ENCODE measurements at places on chromosomes 7 and 10. TPM values are rescaled to one million over a fixed set of nuclear protein-coding genes. Genes with fewer than 3 reads are reported as not detected.
A peak's percentile ranks its signal among the peaks of the same experiment; 100 is the strongest.

DNA sequence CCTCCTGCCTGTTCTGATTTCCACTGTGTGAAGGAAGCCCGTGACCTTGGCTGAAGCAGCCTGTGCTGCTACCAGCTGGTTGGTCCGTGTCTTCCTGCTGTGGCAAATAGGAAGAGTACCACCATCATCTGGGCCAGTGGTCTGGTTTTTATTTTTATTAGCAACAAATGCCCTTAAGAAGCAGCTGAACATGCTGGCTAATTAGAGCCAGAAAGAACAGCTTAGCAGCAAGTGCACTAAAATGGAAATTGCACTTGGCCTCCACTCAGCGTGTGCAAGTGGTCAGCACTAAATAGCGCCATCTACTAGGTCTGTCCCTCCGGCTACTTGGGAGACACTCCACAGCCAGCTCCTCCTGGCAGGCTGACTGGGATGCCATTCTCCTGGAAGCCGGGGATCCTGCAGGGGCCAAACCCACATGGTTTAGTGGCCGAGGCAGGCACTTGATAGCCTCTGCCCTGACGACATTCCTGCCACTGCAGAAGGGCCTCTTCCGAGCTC, 690.3 kb upstream of the FOXK1 start:
- H3K27ac ChIP-seq: no peak overlapping the region
- H3K36me3 ChIP-seq: no peaks in the 10 kb centered on the region
- H3K4me1 ChIP-seq: no peaks in the 10 kb centered on the region
- H3K27me3 ChIP-seq: no peaks in the 10 kb centered on the region
- no peak overlapping the region for H3K4me3 ChIP-seq

DNA sequence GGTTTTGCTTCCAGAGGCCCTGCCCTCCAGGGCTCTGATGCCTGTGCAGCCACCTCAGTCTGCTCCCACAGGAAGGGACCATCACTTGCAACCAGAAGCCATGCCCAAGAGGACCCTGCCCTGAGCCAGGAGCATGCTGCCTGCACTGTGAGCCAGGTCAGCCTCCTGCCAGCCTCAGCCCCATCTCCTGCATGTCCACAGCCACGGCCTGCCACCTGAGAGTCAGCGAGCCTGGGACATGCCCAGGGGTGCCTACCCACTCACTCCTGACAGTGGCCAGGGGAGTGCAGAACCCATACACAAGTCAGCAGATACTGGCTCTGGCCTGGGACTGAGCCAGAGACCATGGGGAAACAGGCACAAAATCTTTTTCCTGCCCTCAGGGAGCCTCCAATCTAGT, 6.6 kb upstream of the KCP start:
- peaks cover 44% of the 10 kb centered on the region for H3K27me3 ChIP-seq
- H3K27ac ChIP-seq: no peak overlapping the region
- no peak for DNase-seq
- H3K36me3 ChIP-seq: no peaks in the 10 kb centered on the region

- H3K4me3 ChIP-seq: peak overlapping the region; percentile 56
- peak overlapping the region; percentile 79 for H3K27ac ChIP-seq
- DNase-seq: no peak
- peaks cover 14% of the 10 kb centered on the region for H3K4me1 ChIP-seq
- H3K36me3 ChIP-seq: no peaks in the 10 kb centered on the region
- H3K27me3 ChIP-seq: no peaks in the 10 kb centered on the region
These were observed 992 bp upstream of the MGMT start for GRCh38 chr10:129465796-129466702.

GRCh38 chr10:106557053-106557452, 607.5 kb downstream of the SORCS1 start:
- DNase-seq: no peak
- H3K4me1 ChIP-seq: peaks cover 20% of the 10 kb centered on the region
- H3K27me3 ChIP-seq: no peaks in the 10 kb centered on the region
- H3K4me3 ChIP-seq: no peak overlapping the region
- H3K27ac ChIP-seq: no peak overlapping the region

GRCh38 chr10:93916257-93917063, 22.7 kb downstream of the SLC35G1 start:
- H3K27me3 ChIP-seq: no peaks in the 10 kb centered on the region
- no peak overlapping the region for H3K4me3 ChIP-seq
- no peaks in the 10 kb centered on the region for H3K36me3 ChIP-seq
- H3K27ac ChIP-seq: no peak overlapping the region
- H3K4me1 ChIP-seq: peaks cover 3% of the 10 kb centered on the region

DNA sequence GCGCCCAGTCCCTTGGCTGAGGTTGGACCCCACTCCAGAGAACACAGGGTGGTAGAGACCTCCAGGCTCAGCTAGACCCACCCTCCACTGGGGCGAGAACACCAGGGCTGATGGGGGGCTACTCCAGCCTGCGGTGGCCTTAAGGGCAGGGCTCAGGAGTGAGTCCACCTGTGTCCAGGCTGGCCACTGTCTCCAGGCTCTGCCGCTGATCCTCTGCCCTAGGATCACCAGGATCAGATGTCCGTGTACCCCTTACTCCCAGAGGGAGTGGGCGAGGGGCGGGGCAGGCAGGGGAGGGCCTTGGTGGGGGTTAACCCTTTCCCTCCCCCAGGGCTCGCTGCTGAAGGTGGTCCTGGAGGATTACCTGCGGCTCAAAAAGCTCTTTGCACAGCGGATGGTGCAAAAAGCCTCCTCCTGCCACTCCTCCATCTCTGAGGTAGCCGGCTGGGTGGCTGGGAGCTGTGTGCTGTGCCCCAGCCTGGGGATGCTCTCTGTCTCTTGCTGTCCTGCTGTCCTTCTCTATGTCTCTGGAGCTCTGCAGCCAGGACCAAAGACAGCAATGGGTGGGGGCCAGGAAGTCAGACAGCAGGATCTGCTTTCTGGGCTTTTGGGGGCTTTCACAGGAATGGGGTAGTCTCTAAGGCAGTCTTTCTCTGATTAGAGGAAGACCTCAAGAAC, 38.0 kb downstream of the PSAP start:
- no peak overlapping the region for H3K4me3 ChIP-seq
- peaks cover 2% of the 10 kb centered on the region for H3K36me3 ChIP-seq
- no peaks in the 10 kb centered on the region for H3K4me1 ChIP-seq

DNA sequence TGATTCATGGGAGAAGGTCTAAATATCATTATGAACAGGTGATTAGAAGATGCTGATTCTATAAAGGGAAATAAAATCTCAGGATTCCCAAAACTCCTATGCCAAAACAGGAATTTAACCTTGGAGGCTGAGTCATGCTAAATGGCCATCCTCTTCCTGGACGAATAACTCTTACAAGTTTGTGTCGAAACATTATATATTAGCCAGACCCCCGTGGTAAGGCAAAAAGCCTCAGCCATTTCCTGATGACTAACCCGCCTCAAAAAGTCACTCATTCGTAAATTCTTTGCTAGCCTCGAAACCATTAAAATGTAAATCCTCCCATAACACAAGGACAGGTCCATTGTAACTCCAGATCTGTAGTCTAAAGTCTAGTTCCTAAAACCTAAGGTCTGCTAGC, 32.0 kb downstream of the CUL2 start:
- H3K4me3 ChIP-seq: no peak overlapping the region
- DNase-seq: no peak
- no peaks in the 10 kb centered on the region for H3K4me1 ChIP-seq
- H3K27me3 ChIP-seq: no peaks in the 10 kb centered on the region
- H3K27ac ChIP-seq: peak overlapping the region; percentile 68

Gene CDC14C
- not detected for polyA plus RNA-seq

Gene ZNF789
- 34.5 TPM for polyA plus RNA-seq

Gene MEOX2
- polyA plus RNA-seq: not detected

Gene CPA2
- polyA plus RNA-seq: not detected

Gene HTR5A
- not detected for polyA plus RNA-seq

Gene STARD3NL
- polyA plus RNA-seq: 63.1 TPM

Gene HSPA12A
- 2.9 TPM for polyA plus RNA-seq

Gene RPEL1
- polyA plus RNA-seq: 0.08 TPM

Gene GIMAP2
- 5.7 TPM for polyA plus RNA-seq

All from SK-N-SH (cell line).